Activated naive CD8-positive, alpha-beta T cell treated with anti-CD3 and anti-CD28 coated beads for 36 hours (primary cell): ENCODE measurements at places on chromosomes 3 and 15. TPM values are rescaled to one million over a fixed set of nuclear protein-coding genes. Genes with fewer than 3 reads are reported as not detected.

Gene ADIPOQ
- not detected for total RNA-seq

Gene SNTN
- not detected for total RNA-seq

Gene GREM1
- not detected for total RNA-seq

Gene PRICKLE2
- not detected for total RNA-seq

Gene TMF1
- total RNA-seq: 28.8 TPM
